ENCODE measurements at places on chromosomes 16 and 17.

DNA sequence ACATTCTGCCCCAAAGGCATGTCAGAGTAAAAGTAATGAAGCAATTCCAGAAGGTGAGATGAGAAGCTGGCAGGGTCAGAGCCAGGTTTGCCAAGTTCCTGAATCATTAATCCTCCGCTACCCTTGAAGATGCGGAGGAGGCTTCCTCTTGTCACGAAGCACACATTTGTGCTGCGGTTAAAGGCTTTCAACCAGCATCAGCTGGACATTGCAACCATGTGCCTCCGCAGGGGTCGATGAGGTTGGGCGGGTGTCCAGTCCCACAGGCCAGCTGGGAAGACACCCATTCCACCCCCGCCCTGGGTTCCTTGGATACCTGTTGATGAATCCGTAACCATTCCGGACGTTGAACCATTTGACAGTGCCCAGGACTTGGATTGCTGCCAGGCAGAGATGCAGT, 1.3 kb downstream of the YBX2 start:
- DNase-seq, result no peak

DNA sequence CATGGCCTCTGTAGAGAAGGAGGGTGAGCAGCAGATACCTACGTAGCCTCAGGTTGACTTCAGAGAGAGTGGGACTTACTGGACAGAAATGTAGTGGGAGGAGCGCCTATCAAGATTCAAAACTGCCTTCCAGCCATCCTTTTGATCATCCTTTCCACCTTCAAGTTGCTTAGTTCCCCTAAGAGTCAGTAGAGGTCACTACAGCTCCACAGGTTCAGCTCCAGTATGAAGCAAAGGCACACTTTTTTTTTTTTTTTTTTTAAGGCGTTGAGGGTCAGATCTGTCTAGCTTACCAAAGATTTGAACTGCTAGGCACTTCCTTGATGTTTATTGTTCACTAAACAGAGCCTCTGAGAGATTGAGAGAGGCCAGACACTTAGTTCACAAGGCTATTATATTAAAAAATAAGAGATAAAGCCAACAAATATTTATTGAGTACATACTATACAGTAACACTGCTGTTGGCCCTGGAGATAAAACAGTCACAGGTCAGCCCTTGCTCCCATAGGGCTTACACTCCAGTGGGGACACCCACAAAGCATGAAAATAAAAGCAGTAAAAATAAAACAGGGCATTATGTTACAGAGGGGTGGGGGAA, 3.1 kb downstream of the RNF227 start:
- no peak for DNase-seq

DNA sequence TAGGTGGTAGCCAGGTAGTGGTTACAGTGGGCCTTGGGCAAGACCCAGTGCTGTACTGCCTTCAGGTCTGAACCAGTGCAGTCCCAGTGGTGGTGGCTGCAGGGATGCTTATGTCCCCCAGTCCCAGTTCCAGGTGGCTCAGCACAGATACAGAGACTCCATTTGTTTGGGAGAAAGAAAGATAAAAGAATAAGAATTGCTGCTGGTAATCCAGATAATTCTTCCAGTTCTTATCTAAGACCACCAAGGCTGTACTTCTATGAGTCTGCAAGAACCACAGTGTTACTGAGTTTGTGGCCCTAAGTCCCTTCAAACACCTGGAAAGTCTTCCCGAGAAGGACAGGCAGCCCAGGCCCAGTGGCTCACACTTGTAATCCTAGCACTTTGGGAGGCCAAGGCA, 33.9 kb upstream of the ATP2C2 start:
- no peak for DNase-seq

DNA sequence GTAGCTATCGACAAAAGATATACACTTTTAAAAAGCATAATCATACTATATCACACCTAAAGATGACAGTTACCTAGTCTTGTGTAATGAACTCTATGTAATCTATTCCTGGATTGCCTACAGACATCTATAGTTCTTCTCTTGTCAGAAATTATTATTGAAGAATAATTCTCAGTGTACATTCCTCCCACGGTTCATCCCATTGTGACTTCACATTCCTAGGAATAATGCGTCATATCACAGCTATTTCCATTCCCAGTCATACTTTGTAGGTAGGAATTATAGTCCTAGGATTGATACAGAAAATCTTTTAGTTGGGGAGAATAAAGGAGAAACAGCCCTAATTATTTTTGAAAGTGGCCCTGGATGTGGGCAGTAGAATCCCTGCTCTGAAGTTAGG, 44.0 kb upstream of the ABCC11 start:
- DNase-seq, result no peak

GRCh38 chr17:31294231-31294630, 2.8 kb downstream of the OMG start:
- no peak for DNase-seq

All from esophagus squamous epithelium (tissue), 5 donors.